Right ventricle myocardium superior (tissue), 1 donor: ENCODE measurements at places on chromosomes 3 and 15. TPM values are rescaled to one million over a fixed set of nuclear protein-coding genes. Genes with fewer than 3 reads are reported as not detected.

- no peak for DNase-seq
These were observed 60.2 kb downstream of the TMEM39A start for GRCh38 chr3:119403201-119403600.

DNA sequence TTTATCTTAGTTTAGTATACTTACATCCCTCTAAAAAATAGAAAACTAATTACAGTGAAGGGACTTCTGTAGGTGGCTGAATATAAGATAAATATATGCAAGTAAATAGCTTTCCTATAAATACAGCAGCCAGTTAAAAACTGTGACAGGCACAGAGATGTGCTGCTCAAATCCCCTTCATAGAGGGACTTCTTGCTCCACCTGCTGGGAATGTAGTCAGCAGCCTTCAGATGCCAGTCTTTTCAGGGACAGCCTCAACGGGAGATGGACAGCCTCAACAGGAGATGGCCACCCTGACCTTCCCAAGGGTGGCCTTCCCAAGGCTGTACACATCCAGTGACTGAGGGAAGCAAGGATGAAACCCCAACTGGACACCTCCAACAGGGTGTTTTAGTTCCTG, 15.7 kb upstream of the PRR23E start:
- DNase-seq: no peak

DNA sequence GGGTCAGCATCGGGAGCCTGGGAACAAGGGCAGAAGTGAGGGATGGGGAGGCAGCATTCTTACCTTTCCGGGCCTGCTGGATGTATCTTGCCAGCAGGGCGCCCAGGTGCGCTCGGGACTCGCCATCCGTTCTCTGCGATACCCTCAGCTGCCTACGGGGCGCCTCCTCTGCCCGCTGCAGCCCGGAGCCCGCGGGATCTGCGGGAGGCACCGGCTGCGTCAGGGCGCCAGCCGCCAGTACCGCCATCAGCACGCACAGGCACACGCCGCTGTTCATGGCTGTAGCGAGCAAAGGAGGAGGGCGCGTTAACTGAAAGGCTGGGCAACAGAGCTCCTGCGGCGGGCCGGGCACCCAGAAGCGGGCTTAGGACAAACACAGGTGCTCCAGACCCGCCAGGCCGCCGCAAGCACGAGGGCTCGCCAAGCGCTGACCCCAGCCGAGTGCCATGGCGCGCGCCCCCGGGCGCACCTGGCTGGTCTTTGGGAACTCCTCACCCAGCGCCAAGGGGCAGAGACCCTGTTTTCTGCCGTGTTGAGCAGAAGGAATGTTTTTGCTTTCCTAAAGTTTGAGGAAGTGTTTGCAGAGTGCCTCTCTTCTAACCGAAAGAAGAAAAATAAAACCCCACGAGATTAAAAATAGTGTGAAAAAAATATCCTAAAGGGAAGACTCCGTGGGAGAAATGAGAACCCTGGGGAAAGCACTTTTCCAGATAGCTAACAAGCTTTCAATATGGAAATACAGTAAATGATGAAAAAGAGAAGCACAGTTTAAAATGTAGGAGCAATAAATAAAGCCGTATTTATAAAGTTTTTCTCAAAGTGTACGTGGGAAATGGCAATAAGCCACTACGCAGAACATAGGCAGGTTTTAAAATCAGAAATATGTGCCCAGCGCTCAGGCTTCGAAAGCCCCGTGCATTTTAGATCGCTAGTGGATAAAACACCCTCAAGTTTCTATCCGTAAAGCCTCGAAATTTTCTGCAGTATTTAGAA, 2.3 kb downstream of the CCK start:
- DNase-seq: no peak

GRCh38 chr3:23221136-23221535, 18.0 kb downstream of the UBE2E2 start:
- no peak for DNase-seq

DNA sequence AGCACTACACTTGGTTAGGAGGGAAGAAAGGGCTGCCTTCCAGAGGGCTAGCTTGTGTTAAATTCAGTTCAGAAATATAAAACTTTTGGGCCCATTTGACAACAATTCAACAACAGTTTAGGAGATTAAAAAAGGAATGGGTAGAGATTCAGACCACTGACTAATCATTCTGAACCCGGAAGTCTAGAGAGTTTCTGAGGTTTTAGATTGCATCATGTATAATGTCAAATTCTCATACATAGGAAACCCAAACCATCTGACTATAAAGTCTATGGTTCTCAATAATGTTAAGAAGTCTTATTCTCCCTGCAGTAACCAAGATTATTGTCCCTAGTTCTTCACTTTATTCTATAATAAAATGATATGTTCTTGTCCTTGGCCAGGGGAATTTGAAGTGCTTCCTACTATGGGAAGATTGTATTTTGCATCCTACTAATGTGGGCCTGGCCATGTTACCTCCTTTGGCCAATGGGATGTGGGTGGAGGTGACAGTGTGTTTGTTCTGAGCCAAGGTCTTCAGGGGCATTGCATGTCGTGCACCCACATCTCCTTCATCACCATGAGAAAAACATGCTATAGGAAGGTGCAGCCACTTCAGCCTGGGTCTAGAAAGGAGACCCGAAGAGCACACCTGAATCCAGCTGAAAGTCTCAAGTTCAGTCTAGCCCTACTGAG, 66.4 kb upstream of the CCNL1 start:
- no peak for DNase-seq

DNA sequence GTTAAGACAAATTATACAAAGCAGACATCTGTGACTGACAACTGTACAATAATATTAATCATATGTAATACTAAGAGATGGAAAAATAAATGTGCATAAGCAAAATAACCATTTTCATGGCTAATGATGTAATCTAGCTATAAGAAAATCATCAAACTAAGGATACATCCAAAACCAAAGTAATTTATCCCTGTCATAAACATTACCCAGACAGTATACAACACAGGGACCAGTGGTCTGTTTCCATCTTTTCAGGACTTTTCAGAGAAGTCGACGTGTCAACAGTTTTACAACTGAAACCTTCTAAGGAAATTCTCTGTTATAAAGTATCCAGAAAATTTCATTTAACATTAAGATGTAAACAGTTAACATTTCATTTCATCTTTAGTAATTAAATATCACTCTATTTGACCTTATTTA, 11.0 kb downstream of the THBS1 start:
- no peak for DNase-seq

- DNase-seq: no peak
These were observed 14.9 kb downstream of the HDGFL3 start for GRCh38 chr15:83192742-83193141.

GRCh38 chr15:85430406-85431204, 50.2 kb downstream of the AKAP13 start:
- DNase-seq: no peak

DNA sequence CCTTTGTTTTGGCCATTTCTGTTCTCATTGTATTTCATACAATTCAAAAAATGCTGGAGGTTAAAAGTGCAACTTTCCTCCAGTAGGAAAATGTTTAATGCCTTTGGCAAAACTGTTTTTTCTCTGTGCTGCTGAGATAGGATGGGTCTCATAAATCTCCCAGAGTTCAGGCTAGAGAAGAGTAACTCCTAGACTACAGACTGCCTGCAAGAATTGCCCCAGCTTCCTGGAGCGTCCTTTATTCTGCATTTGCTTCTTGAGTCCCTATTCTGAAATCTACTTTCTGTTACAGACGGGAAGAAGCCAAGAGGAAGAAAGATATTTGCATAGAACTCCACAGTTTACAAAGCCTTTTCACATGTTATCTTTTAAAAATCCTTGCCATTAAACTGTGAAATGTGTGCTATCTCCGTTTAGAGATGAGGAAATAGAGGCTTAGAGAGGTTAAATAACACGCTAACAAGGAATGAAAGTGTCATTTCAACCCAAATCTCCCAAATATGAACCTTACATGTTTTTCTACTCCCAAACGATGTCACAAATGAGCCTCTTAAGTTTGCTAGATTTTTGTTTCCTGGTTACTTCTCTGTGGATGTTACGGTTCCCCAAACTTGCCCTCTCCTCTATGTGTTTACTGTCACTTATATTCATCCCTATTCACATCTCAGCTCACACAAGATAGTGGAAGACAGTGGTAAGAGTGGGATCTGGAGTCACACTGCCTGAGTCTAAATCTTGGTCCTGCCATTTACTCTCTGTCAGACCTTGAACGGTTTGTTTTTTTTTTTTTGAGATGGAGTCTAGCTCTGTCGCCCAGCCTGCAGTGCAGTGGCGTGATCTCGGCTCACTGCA, 17.4 kb downstream of the NANOGP8 start:
- no peak for DNase-seq

DNA sequence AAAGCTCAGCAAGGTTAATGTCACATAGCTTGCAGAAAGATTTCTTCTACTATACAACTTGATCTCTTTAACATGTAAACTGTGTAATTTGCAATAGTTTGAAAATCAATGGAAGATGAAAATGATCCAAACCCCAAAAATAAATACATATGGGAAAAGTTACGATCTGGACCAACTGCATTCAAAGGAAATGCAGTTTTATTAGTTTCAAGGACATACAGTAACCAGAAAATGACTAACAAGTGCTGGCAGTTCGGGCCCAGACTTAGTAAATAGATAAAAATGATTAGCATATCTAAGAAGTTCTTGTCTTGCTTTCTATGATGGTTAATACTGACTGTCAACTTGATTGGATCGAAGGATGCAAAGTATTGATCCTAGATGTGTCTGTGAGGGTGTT, 37.3 kb upstream of the LEKR1 start:
- DNase-seq: no peak

- DNase-seq: no peak
These were observed 58.5 kb downstream of the CPA3 start for GRCh38 chr3:148923592-148923991.

DNA sequence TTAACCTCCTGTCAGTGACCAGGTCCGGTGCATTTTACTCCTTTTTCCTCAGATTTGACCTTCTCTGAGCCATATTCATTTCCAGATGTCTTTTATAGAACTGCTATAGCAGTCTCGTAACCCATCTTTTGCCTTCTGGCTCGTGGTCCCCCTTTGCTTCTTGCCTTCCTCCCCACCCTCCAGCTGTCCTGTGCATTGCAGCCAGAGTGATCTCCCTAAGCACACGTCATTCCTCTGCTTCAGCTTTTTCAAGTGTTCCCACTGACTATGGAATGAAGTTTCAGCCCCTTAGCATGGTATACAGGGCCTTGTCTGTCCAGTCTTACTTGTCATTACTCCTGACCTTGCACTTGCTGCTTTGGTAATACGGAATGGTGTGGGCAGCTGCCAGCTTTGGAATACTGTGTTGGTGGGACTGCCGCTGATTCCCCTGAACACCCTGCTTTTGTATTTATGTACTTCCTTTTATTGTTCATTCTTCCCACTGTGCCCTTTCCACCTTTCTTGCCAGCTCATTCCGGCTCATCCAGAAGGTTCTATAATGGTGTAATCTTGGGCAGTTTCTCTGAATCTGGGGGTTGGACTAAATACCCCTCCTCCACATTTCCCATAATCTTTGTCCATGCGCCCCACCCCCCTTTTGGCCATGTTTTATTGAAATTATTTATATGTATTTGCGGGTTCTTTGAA, 38.9 kb downstream of the SLC25A26 start:
- no peak for DNase-seq

GRCh38 chr3:80159990-80160506, 392.2 kb upstream of the ROBO1 start:
- DNase-seq: no peak

CCDC51 gene
- total RNA-seq: 11.9 TPM

SAXO2 gene
- 3.0 TPM for total RNA-seq

THPO gene
- total RNA-seq: 0.11 TPM
